ENCODE measurements at places on chromosomes 3 and 15. TPM values are rescaled to one million over a fixed set of nuclear protein-coding genes. Genes with fewer than 3 reads are reported as not detected.

SLC6A6 gene
- 28.8 TPM for total RNA-seq

ADCY5 gene
- total RNA-seq: 0.07 TPM

WDR48 gene
- total RNA-seq: 36.3 TPM

GNAT1 gene
- under 0.01 TPM for total RNA-seq

LRRK1 gene
- total RNA-seq: 6.3 TPM

PLCH1 gene
- total RNA-seq: 0.04 TPM

ANXA2 gene
- 5,562 TPM for total RNA-seq

PROS1 gene
- total RNA-seq: 11.2 TPM

ADGRG7 gene
- total RNA-seq: not detected

DNA sequence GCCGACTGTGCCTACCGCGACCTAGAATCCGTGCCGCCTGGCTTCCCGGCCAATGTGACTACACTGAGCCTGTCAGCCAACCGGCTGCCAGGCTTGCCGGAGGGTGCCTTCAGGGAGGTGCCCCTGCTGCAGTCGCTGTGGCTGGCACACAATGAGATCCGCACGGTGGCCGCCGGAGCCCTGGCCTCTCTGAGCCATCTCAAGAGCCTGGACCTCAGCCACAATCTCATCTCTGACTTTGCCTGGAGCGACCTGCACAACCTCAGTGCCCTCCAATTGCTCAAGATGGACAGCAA, 1.4 kb downstream of the ISLR start:
- no peak for DNase-seq

- DNase-seq: no peak
Observed at GRCh38 chr3:134393074-134393473, 18.8 kb upstream of the AMOTL2 start.

DNA sequence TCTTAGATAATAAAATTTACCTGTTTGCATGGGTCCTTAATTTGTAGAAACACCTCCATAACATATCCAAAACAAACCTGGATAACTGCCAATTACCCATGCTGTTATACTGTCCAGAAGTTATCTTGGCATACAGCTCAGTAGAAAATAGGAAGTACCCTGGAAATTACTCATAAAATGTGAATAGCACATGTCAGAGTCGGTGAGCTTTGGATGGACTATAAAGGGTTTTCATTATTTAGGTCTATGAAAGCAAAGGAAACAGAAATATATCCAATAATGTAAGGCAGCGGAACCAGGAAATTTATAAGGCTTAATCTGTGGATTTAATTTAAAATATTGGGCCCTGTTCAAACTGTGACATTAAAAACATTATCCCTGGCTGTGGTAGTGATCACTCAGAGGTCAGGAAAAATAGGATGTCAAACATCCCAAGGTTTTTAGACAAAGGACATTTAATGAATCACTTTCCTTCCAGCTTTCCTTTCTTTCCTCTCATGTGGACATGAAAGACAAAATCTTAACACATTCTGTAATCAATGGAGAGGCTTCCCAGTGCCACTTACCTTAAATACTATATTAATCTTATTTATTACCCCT, 459.0 kb upstream of the DPH6 start:
- peak; percentile 52 for DNase-seq

- DNase-seq: peak; percentile 37
Observed at GRCh38 chr15:81071120-81071519, 63.0 kb upstream of the CFAP161 start.

- DNase-seq: no peak
Observed at GRCh38 chr15:92473756-92474155, 80.1 kb downstream of the ST8SIA2 start.

DNA sequence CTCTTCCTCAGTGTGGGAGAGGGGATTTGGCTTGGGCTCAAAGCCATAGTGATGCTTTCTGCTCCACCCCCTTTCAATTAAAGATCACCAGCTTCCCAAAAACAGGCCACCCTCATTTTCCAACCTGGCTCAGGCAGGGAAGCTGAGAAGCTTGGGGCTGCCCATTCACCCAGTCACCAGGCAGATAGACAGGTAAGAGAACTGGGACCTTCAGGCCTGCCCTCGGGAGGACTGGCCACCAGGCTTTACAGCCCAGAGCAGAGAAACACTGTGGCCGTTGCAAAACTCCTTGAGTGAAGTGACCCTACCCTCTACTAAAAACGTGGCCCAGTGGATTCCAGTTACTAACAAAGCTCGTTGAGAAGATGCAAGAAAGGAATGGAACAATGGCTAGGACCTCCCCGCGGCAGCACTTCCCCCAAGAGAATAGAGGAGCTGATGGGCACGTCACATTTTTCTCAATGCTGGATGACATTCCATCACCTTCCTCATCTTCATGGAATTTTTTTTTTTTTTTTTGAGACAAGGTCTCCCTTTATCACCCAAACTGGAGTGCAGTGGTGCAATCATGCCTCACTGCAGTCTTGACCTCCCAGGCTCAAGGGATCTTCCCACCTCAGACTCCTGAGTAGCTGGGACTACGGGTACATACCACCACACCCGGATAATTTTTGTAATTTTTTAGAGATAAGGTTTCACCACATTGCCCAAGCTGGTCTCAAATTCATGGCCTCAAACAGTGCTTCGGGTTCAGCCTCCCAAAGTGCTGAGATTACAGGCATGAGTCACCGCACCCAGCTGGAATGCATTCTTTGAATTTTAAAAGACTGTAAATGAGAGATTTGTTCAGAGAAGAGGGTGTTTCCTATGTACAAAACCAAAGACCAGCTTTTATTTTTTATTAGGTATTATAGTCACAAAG, 37.9 kb downstream of the LIPC start:
- no peak for DNase-seq

GRCh38 chr3:186487819-186488218, 56.4 kb downstream of the CRYGS start:
- DNase-seq: no peak

DNA sequence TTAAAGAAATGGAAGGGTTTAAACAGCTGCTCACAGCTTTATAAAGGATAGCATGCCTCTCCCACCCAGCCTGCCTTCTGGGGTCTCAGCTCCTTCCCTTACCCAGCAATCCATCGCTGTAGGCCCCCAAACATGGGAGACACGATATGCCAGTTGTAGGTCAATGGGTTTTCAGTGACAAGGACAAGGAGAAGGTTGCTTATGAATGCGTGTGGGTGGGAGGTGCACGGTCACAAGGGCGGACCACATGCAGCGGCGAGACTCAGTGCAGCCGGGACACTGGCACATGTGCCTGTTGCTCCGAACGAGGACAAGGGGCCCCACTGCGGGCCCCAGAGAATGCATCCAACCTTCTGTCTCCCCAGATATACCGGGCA, 67.0 kb downstream of the MGLL start:
- no peak for DNase-seq

DNA sequence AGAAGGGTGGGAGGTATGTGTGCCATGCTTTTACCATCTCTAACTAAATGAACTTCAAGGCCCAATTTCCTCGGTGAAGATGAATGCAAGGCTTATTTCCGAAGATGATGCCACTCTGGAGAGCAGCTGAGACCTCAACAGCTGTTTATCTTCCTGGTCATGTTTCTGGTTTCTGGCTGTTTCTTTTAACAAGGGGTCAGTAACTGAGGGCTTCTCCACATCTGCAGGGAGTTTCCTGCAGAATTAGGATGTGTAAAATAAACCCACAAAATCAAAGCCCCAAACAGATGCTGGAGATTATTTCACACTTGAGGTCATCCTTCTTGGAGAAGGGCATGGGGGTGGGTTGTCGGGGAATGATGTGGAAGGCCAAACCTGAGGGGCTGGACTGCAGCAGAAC, 220.3 kb downstream of the THSD4 start:
- DNase-seq: no peak

GRCh38 chr3:178352326-178353005, 183.8 kb upstream of the KCNMB2 start:
- DNase-seq: peak; percentile 85
